M059J (cell line): ENCODE measurements at places on chromosomes 2 and 18.

DNA sequence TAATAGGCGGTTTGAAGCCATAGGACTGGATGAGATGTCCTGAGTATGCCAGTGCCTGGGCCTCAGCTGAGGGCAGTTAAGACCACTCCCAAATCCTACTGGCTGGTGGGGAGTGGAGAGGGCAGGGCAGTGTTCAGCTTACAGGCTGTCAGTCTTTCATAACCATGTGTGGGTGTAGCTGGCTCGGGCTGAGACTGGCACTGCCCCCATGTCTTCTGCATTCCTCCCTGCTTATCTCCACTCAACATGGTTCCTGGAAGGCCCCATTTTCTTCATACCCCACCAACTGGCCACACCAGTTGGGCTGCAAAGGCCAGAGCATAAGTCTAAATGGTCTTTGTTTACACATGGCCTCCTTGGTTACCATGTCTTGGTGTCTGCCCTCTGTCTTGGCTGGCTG is 17.2 kb upstream of the IL37 start:
- no peak for DNase-seq

DNA sequence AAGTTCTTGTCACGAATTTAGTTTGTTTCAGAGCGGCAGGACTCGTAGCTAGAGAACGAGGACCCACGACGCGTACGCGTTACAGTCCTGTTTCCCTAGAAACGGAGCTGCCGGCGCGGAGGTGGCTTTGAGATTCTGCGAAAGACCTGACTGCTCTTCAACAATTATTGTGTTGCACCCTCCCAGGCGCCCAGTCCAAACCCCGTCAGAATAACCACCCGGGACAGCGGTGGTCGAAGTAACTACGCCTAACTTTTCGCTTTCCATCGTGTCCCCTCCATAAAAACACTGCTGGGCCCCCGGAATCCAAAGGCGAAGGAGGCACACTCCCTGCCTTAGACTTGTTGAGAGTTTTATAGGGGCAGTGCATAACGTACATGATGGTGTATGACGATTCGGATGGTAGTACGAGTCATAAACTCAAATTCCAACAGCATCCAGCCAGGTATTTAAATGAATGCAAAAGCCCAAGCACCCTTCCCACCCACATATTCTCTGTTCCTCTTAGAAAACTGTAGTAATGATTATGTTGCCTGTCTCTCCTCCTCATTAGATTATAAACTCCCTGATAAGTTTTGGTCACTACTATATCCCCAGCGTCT is 651 bp upstream of the STAM2 start:
- no peak for DNase-seq

GRCh38 chr18:54388203-54389142 is 30.8 kb downstream of the C18orf54 start:
- peak; percentile 89 for DNase-seq

DNA sequence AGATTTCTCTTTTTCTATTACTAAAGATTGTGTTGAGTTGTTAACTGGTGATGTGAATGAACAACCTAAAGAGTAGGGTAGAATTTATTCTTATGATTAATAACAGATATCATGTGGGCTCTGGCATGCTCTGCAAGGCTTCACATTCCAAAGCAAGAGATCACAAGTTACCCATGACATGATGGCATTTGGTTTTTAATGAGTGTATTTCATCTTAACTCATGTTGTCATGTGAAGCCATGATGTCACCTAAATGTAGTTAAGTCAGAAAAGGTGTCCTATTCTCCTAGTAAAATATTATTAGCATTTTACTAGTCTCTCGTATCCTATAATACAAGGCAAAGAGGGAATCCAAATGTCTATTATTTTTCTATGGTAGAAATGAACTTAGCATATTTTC is 678.0 kb downstream of the ARHGAP15 start:
- DNase-seq = no peak

DNA sequence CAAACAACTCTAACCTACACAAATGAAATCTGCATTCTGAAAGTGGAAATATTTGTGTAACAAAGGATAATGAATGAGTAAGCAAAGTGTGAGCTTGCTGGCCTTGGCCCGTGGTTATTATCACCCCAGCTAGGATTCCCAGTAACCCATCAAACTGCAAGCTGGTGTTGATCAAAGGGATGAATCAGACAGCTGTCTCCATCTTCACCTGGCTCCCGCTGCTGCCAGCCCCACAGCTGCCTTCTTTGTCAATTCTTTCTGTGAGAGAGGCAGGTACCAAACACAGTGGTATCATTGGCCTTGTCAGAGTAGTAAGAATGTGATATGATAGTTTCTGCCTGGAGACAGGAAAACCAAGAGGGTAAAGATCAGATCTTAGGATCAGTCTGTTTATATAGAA is 25.2 kb upstream of the RGPD4 start:
- peak; percentile 14 for DNase-seq

DNA sequence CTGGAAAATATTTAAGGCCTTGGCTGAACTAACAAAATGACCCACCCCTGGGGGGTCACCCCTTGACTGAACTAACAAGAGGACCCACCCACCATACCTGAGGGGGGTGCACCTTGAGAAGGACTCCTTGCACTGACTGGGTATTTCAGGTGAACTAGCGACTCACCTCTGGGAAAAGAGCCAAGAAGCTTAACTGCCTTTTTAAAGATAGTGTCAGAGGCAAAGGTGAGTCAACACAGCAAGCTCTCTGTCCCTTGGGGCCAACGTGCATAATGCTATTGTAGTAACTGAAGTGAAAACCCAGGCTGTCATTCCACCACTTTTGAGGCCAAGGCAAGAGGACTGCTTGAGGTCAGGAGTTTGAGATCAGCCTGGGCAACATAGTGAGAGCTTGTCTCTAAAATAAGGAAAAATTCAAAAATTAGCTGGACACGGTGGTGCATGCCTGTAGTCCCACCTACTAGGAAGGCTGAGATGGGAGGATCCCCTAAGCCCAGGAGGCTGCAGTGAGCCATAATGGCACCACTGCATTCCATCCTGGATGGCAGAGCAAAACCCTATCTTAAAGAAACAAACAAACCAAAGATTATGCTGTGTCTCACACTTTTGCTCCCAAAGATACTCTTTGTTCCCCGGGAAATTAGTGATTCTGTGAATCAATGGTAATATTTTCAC is 36.4 kb upstream of the ZCCHC2 start:
- DNase-seq = peak; percentile 92

DNA sequence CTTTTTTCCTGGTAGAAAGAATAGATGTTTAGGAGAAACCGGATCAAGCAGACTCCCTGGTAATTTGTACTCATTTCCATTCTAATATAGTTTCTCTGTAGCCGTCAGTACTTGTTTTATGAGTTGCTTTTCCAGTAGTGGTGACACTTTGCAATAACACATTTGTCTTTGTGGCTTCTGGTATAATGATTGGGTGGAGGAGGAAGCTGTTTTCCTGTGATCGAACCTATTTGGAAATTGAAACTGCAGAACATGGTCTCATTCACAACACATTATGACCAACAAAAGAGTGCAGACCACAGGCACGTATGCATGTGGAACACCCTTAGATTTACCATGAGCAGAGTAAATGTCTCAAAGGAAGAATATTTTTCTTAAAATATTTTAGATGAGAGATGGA is 7.6 kb upstream of the SERPINB12 start:
- no peak for DNase-seq

DNA sequence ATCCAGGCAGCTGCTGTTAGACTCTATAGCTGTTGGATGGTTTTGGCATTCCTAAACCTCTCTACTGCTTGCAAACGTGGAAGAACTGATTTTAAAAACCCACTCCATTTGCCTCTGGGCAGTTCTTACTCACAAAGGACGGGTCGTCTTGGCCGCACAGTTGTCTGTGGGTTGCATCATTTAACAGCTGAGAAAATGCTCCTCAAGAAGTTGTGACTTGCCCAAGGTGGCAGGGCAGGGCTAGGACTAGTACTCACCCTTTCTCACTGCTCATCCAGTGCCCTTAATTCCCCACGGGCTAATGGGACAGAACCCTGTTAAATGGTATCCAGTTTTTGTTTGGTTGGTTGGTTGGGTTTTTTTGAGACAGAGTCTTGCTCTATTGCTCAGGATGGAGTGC is 997 bp upstream of the DRC1 start:
- no peak for DNase-seq

DNA sequence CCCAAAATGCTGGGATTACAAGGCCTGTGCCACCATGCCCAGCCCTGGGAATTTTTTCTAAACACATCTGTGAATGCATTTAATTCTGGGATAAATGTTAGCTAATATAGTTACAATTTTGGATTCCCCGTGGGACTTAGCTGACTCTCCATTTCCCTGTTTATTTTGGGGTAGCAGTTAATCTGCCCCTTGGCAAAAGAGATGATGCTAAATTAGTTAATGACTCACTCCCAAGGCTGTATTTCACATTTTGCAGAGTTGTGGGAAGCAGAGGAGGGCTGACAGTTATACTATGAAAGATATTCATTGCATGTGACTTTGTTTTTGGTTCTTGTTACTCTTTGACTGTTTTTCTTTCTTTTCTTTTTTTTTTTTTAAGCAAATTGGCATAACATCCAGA is 3.2 kb downstream of the MTHFD2 start:
- DNase-seq = peak; percentile 77

DNA sequence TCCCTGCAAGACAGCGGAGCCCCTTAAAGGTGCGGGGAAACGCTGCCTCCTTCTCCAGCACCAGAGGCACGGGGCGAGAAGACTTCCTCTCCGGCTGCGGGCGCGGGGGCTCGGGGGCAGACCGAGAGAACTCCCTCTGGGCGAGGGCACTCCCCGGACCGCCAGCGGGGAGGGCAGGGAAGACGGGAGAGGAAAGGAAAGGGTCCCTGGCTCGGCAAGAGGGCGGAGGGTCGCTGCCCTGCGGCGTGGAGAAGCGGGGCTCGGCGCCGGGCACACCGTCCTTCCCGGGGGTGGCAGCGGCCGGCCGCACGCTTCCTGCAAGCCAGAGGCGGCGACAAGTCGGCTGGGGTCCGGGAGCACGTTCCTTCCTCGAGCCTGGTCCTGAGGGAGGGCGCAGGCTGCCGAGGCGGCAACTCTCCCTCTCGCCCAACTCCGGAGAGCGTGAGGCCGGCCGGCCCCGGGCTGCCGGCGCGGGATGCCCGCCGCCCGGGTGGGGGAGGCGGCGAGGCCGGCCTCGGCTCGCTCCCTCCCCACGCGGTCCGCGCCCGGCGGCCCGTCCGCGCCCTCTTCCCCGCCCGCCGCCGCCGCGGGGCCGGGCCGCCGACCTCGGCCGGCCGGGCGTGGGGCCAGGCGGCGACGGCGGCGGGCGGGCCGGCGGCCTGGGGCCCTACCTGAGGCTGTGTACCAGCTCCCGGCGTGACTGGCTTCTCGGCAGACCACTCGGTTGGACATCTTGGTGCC is 1.1 kb downstream of the MEMO1 start:
- peak; percentile 33 for DNase-seq

GRCh38 chr2:43224571-43225092 is 1.8 kb downstream of the ZFP36L2 start:
- DNase-seq = no peak

DNA sequence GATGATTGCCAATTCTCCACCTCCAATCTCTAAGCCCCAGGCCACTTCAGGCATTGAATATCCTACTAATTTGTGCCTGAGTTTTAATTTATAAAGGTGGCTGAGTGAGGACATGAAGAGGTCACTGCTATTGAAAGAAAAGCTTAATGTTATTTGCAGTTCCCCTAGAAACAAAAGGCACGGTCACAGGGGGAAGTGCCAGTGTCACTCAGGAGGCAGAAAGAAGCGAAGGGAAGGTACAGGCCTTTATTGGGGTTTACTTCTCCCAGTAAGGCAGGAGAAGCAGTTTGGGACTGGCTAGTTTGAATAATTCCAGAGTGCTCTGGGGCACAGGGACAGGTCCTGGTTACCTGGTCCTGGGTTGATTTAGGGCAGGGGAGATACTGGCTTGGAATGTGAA is 1.7 kb upstream of the ABHD1 start:
- DNase-seq = no peak

DNA sequence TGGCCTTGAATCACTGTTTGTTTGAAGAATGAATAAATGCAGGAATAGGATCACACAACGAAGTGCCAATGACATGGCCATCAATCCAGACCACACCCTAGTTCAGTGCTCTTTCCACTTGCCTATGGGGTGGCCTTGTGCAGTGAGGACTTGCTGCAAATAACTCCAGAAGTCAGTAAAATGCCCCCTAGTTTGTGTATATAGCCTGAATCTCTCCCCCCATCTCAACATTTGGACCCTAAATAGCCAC is 299 bp downstream of the FABP1 start:
- no peak for DNase-seq

DNA sequence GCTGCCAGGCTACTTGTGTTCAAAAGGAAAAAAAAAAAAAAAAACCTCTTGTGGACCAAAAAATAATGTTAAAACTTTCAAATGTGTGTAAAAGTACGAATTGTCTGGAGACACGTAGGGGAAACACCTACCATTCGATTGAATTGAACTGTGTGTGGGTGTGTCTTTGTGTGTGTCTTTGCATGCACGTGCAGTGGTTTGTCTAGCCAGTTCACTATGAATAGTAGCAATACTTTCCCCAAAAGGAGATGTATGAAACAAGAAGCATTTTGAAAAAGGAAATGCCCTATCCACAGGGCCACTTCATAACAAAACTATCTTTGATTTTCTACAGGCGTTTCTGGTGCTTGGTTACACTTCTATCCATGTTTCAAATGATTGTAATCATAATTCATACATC is 186.8 kb downstream of the RPRM start:
- no peak for DNase-seq

- DNase-seq = peak; percentile 99
These were observed 146.5 kb downstream of the CABLES1 start for GRCh38 chr18:23281626-23282436.

DNA sequence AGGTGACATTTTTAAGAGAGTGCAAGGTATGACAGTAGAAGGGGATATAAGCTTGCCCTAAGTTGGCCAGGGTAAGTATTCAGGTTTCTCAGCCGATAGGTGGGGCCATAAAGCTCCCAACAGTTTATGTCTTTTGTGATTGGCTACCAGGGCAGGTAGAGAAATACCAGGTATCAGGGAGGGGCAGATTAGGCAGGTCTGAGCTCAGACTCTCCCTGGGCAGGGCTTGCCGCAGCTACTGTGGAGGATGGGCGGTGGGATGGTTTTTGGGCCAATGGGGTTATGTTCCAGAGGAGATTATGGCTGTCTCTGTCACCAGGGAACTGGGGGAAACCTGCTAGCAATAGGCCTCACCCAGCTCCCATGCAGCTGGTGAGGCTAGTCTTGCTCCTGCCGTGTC is 211.6 kb downstream of the PTH2R start:
- no peak for DNase-seq

DNA sequence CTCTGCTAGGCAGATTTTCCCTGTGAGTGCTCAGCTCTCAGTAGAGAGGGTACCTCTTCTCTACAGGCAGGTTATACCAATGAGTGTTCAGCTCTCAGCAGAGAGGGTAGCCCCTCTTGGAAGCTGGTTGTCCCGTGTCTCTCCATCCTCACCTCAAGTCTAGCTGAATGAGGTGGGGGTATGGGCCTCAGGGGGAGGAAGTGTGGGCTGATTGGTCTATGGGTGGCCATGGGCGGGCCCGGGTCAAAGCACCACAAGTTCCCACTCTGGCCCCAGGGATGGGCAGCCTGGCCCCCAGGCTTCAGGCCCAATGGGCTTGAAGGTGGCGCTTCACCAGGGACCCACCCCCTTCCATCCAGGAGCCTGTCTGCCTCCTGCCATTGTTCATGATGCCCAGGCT is 17.0 kb upstream of the MBD2 start:
- DNase-seq = no peak
